ENCODE measurements at places on chromosomes 2 and 18. TPM values are rescaled to one million over a fixed set of nuclear protein-coding genes. Genes with fewer than 3 reads are reported as not detected.

DNA sequence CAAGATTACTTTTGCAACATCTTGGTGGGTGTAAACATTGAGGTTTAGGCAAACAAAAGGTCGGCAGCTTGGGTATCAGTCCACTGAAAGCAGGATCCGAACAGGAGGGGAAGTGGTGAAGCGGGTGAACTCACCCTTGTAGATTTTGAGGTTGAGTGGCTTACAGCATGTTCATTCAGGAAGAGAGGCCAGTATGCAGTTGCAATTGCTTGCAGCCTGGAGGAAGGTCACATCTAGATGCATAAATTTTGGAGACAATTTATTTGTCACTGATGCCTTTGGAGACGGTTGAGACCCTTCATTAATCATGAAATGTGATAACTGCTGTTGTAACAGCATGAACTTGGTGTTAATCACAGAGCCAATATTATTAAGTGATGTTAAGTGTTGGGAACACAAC, 131.1 kb downstream of the LTBP1 start:
- DNase-seq = no peak

GRCh38 chr18:69494841-69495240, 94.2 kb downstream of the DOK6 start:
- no peak for DNase-seq

DNA sequence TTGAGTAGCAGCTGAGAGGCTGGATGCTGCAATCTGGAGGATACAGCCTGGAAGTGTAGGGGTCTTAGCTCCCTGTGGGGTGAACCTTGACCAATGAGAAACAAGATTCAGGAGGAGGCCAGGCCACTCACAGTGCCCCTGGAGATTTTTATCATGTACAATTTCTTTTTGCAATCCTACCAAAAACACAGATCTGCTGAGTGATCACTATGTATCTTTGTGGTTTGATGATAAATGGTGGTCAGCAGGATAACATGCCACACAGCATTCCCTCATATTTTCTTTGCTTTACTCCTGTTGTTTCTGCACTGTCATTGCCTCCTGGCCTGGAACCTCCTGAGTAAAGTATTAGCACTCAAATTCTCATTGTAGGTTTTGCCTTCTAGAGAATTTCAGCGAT, 357.9 kb downstream of the THSD7B start:
- DNase-seq = peak; percentile 55

DNA sequence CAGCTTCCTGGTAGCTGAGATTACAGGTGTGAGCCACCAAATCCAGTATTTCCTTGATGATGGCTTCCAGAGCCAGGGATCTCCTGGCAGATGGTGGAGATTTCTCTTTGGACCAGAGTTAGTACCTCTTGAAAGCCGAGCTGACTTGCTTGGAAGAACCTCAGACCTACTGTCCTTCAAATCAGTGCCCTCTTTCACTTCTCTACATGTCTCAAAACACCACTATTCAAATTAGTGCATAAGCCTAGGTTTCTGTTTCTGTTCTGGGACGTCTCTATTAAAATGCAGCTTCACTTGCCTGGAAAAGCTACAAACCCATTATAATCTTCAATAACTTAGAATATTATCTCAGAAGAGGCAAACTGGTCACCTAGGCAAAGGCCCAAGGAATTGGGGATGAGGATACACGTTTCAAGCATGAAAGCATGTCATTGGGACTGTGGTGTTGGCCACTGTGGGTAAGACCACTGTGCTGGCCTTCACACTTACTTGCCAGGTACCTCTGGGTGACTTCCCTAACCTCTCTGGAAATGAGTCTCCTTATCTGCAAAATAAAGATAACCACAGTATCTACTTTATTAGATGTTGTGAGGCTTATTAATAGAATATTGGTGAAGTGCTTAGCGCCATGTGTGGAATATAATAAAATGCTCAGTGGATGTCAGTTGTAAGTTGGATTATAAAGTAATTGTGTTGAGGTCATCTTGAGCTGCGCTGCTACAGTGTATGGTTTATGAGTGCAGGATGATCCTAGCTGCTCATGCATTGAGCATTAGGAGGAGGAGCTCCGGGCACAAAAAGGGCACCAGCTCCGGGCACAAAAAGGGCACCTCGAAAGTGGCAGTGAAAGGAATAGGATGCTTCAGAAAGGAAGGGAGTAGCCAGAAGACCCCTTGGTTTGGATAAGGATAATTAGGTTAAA, 84.5 kb downstream of the DOCK10 start:
- DNase-seq = no peak

GRCh38 chr18:51654488-51655326, 457.2 kb upstream of the MEX3C start:
- DNase-seq = no peak

- DNase-seq = peak; percentile 71
Measured at GRCh38 chr2:226030788-226031646, 631.5 kb downstream of the NYAP2 start.

DNA sequence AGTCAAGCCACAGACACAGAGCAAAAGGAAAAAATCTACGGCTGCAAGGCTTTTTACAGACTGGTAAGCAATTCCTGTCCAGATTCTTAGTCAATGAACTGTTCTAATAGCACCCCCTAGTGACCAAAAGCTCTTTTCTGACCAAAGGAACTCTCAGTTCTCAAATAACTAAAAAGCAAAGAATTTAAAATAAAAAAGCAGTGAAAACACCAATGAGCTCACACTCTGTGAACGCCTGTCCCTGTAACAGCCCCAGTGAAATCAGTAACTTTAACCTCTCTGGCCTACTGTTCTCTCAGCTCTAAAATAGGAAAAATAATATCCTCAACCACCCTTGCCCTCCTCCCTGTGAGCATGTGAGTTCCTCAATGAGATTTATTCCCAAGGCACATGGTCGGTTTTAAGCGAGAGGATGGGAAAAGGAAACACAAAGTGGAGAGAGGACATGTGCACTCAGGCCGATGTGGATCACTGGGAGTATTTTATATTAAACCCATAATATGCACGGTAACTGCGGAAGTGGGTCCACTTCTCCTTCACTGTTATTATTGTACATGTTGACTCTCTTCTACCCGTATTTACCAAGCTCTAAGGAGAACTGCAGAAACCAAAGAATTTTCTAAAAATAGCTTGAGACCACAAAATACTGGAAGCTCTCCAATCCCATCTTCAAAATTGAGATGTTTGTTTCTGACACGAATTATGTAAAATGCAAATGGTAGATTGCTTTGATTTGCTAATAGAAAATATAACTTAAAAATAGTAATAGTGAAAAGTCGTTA, 128.5 kb downstream of the STK39 start:
- DNase-seq = peak; percentile 51

DNA sequence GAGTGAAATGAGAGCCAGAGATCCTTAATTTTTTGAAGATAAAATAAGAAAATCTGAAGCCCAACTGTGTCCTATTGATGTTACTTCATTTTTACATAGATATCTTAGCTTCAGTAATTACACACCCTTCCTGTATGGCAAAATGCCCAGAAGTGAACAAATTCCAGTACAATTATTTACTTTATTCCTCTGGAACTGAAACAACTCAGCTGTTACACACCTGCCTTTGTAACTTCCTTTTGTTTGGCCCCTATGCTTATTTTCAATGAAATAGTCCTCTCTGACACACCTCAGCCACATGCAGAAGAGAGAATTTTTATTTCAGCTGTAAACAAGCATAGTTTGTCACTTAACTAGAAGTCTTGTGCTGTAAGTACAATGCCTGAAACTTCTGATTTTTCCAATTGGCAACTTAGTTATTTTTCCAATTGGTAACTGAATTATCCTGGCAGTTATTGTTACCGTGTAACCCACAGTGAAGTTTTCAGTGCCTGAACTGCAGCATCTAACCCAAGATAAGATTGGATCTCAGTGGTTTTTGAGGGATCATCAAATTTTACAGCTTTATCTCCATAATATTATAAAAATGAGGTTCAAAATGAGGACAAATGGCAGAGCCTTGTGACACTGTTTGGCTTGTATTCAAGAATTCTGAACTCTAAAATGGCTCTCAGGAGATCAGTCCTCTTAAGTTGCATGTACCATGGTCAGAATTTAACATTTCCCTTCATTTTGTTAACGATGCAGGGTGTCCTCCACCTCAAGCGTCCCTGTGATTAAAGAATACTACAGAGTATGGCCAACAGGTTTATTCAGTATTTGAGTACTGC, 82.6 kb downstream of the PKP4 start:
- DNase-seq = peak; percentile 82

- DNase-seq = no peak
Measured at GRCh38 chr2:190180313-190181122, 118.0 kb upstream of the MSTN start.

DNA sequence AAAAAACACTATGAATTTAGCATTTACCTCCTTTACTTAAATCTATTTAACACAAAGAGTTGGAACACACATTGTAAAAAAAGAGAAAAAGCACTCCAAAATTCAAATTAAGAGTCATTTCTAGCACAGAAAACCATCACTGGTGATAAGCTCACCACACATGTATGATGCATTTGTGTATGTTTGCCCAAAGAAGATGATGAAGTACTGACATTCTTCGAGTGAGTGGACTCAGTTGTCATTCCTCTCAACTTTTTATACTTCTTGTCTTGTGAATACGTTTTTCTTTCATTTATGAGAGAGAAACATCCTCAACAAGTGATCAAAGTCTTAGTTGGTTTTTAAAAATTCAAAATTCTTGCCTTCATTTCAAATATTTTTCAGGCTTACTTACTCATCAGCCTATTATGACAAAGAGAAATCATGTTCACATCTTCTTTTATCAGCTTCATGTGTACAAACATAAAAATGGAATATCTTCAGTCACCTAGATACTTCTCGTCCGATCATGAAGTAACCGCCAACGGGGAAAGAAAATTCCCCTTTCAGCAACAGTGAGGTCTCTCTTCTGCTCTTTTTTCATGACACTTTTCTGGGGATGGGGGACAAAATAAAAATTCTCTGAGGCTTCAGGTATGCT, 1.5 kb downstream of the DSEL start:
- DNase-seq = no peak

Gene SERPINB3
- total RNA-seq = not detected

Gene RGPD3
- total RNA-seq = 0.10 TPM

Gene VIT
- total RNA-seq = not detected

Gene OLA1
- total RNA-seq = 104 TPM

Measured in astrocyte (in vitro differentiated cells and primary cell).